ENCODE measurements at places on chromosomes 6 and 20.

GRCh38 chr6:18209539-18210197, 54.4 kb downstream of the KDM1B start:
- DNase-seq, result no peak

DNA sequence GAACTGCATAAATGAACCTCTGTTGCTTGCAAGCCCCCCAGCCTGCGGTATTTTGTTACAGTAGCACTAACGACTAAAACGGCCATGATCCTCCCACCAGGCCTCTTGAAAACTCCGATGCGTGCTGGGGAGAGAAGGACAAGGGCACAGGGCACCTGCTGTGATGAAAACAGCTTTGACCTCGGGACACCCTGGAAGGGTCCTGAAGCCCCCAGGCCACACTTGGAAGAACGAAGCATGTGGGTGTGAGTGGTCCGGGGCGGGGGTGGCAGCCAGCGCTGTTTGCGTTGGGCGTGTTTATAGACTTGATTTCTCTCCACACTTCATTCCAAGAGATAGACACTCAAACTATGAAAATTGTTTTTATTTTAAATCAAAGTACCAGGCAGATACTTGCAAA, 13.2 kb upstream of the HELZ2 start:
- DNase-seq, result no peak

DNA sequence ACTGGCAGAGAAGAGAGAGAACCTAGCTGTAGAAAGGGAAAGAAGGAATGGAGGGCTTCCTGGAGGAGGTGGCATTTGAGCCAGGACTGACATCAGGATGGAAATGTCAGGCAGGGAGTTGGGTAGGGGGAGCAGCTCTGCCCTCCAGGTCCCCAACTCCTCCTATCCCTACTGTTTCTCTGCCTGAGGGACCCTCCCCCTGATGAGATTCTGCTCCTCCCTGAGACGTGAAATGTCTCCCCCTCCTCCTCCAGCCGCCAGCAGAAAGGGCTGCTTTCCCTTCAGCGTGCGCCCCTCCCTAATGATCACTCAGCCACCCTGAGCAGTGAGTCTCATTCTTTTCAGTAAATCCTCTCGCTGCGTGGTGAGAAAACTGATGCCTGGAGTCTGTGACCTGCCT, 40.6 kb downstream of the HLA-DPB1 start:
- DNase-seq, result no peak

DNA sequence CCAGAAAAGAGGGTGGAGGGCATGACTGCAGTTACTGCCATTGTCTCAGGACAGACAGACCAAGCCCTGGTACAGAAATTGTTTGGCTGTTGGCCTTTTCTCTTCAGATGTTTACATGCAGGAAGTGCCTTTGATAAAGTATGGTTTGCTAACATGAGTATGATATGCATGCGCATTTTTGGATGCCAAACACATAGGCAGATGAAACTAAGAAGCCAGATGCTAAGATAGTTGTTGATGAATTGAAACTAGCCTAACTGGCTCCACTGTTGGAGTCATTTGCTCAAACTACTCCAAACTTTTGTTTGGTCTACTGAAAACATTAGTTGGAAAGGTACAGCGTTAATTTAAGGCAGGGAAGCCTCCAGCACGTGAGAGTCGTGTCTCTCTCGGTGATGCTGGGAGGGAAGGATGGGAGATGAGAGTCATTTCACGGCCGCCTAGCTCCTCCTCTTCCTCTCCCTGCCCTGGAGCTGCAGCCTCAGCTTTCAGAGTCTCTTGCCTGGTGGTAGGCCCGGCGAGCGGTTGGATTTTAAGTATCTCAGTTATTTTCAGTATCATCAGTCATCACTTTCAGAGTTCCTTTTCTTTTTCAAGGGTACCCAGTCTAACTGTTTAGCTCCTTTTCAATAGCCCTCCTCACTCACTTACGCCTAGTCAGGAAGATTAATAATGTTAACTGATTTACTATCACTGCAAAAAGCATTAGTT, 29.7 kb downstream of the RREB1 start:
- no peak for DNase-seq

GRCh38 chr20:23269954-23270353, 80.6 kb upstream of the NXT1 start:
- DNase-seq, result no peak

GRCh38 chr20:59406446-59406845, 106.0 kb downstream of the EDN3 start:
- no peak for DNase-seq

GRCh38 chr20:4067600-4068261, 52.4 kb upstream of the RNF24 start:
- peak; percentile 51 for DNase-seq

DNA sequence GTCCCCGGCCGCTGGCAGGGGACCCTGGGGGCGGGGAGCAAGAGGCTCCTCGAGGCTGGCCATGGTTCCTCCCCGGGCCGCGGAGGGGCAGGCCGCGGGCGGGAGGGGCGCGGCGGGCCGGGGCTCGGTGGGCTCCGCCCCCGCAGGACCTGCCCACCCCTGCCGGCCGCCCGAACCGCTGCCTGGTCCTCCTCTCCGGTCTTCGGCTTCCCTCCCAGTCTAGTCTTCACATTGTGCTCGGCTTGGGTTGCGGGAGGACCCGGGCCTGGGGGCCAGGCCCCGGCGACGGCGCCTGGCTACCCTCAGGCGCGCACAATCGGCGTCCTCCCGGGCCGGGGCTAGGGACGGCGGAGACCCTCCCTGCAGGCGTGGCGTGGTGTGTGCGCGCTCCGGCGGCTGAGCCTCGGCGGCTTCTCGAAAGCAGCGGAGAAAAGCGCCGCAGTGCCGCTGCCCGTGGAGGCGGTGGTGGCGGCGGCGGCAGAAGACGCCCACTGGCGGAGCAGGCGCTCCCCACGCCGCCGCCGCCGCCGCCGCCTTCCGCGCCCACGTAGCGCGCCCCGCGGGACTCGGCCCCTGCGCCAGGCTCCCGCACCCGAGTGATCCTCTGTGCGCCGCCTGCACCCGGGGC, at the start of gene PDE10A:
Gene PDE10A, minus strand, starts transcription at position 493 of the 628 bp plus-strand sequence. Its CDS starts 430 bp downstream, at position 63.
- no peak for DNase-seq

GRCh38 chr20:14477125-14477524, 139.7 kb upstream of the FLRT3 start:
- DNase-seq, result peak; percentile 23

DNA sequence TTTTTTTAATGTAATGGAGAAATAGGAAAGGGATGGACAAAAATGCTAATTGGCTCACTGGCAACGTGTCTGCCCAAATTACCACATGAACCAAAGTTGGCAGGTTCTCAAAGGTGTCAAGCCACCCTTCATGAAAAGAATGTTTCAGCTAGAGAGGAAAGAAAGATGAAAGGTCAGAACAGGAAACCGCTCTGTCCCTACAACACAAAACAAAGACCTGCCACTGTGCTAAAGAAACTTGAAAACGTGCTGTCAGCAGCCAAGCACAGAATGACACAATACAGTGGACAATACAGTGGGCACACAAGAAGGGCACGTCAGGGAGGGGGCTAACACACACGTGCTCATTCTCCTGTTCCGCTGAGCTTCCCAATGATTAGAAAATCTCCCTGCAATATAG, 4.9 kb downstream of the PREP start:
- DNase-seq, result no peak

- no peak for DNase-seq
These were observed 3.1 kb downstream of the GABRR2 start for GRCh38 chr6:89311853-89312531.

GRCh38 chr6:112841553-112842329, 494.6 kb downstream of the RFPL4B start:
- no peak for DNase-seq

DNA sequence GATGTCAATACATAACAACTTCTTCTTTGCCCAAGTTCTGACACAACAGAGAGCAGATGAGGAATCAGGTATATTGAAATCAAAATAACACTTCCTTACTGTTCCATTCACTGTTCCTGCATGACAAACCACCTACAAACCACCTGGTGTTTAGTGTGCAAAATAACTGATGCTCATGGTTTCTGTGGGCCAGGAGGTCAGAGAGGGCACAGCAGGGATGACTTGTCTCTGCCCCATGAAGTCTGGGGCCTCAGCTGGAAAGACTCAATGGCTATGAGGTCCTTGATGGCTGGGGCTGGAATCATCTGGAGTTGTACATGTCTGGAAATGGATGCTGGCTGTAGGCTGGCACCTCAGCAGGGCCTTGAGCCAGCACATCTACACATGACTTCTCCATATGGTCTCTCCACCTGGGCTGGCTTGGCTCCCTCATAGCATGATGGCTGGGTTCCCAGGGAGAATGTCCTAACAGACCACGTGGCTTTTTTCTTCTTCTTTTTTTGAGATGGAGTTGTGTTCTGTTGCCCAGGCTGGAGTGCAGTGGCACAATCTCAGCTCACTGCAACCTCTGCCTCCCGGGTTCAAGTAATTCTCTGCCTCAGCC, 7.4 kb upstream of the COX4I2 start:
- no peak for DNase-seq

DNA sequence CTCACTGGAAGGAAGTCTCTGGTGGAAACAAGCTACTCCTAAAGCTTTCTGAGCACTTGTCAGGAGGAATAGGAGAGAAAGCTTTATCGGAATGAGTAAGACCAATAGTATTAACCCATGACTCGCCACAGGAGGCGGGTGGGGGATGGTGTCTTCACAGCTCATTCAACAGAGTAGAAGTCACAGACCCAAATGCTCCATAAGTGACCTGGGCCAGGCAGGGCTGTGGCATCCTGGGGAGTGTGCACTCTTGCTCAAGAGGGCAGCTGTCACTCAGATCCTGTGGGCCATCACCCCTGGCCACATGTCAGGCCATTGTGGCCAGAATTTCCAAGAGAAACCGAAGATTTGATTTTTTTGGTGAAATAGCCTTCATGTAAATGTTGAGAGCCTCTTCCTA, 116.0 kb downstream of the SYCP2 start:
- no peak for DNase-seq

GRCh38 chr6:36195471-36196112, 952 bp upstream of the BRPF3 start:
- DNase-seq, result no peak

- peak; percentile 60 for DNase-seq
These were observed 99.4 kb downstream of the BFSP1 start for GRCh38 chr20:17431621-17432364.

- DNase-seq, result no peak
These were observed 1017.3 kb downstream of the KIF16B start for GRCh38 chr20:15555913-15556312.
